Tongue (tissue), 3 donors: ENCODE measurements at places on chromosomes 4 and X. TPM values are rescaled to one million over a fixed set of nuclear protein-coding genes. Genes with fewer than 3 reads are reported as not detected.

The PDZD4 gene
- 4.1 TPM for total RNA-seq

The P2RY4 gene
- 0.41 TPM for total RNA-seq

The HSFX2 gene
- total RNA-seq = not detected

DNA sequence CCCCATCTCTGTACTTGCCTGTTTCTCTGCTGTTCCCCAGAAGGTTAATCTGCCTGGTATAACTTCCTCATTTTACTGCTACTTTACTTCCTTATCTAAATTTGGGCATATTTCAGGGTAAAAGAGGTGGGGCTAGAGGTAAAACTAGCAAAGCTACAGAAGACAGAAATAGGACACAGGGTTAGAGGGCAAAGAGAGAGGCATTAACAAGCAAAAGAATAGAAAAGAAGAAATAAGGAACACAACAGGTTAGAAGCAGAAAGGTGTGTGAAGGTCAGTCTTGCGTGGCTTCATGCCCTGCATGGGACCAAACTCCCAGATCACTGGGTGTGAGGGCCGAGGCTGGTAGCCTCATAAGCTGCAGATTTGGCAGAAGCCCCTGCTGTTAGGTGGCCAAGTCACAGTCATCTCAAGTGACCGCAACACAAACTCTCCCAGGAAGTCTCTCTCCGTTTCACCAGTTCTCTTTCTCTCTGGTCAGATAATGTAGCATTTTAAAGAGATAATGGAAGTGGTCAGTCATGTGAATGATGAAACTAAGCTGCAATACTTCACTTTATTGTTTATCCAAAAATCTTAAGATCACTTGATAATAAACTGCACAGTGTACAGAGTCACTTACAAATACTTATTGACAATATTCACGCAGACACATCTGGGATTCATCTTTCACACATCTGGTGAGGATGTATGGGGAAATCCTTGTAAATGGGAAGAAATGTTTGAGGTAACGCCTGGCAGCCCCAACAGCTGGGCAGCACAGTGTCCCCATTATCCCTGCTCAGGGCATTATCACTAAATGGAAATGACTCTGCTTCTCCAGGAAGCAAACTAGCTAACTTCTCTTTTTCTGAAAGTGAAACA lies 16.4 kb downstream of the TMEM154 start:
- no peak for DNase-seq

GRCh38 chrX:121558886-121559285 lies 511.5 kb downstream of the GLUD2 start:
- DNase-seq = peak; percentile 4

DNA sequence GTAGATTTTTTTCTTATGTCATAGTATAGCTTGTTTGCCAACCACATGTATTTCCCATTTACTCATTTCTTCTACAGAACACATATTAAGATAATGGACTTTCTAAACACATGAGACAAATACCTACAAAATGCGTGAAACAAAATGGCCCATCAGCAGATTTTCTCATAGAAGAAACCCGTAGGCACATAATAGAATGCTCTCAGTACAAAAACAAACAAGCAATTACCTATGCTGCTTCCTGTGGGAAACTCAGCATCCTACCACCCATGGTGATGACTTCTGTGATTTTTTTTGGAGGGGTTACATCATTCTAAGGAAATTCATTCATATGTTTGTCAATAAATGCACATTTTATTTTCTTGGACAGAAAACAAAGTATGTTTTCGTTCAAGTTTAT lies 343.6 kb downstream of the SPRY1 start:
- no peak for DNase-seq

The PAGE4 gene
- not detected for total RNA-seq

The TMEM255A gene
- total RNA-seq = 6.7 TPM

DNA sequence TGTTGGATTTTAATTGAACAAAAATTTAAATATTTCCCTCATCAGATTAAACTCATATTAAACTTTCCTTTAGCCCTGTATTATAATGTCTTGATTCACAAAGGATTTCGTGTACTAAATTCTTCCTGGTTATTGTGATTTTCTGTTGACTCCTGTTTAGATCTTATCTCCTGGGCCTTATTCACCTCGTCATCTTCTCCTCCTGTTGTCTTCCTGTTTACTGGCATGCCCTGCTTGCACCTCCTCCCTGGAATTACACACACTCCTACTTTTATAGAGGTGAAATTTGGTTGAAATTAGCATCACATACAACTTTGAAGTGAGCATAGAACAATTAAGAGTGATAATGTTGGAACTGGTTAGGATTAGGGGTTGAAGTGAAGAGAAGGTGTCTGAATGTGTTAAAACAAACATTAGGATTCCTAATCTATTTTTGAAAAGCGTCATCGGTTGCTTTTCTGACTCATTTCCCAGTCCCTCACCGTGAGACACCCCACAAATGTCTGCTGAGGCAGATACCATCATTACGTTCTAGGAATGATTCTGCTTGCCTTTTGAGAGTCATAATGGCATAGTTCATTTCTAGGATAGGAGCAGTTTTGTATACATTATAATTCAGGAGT lies 32.5 kb downstream of the TLL1 start:
- DNase-seq = no peak
